ENCODE measurements at places on chromosomes 7 and 10. TPM values are rescaled to one million over a fixed set of nuclear protein-coding genes. Genes with fewer than 3 reads are reported as not detected.

PALD1 gene
- total RNA-seq, result 3.0 TPM

USP6NL gene
- 13.9 TPM for total RNA-seq

CCDC146 gene
- total RNA-seq, result 1.2 TPM

CHN2 gene
- total RNA-seq, result 0.15 TPM

C10orf88 gene
- total RNA-seq, result 21.7 TPM

PNLIPRP3 gene
- not detected for total RNA-seq

HBP1 gene
- 28.1 TPM for total RNA-seq

LRIT1 gene
- total RNA-seq, result not detected

GIMAP1 gene
- 0.05 TPM for total RNA-seq

CRTAC1 gene
- 0.23 TPM for total RNA-seq

ZNF804B gene
- total RNA-seq, result not detected

TEX36 gene
- not detected for total RNA-seq
